Tongue (tissue), 3 donors: ENCODE measurements at places on chromosomes 6 and 20.
A peak's percentile ranks its signal among the peaks of the same experiment; 100 is the strongest.

GRCh38 chr20:34112600-34113101, 608 bp upstream of the EIF2S2 start:
- DNase-seq: peak; percentile 55

- no peak for DNase-seq
Measured at GRCh38 chr6:24752917-24753492, 21.7 kb upstream of the GMNN start.

DNA sequence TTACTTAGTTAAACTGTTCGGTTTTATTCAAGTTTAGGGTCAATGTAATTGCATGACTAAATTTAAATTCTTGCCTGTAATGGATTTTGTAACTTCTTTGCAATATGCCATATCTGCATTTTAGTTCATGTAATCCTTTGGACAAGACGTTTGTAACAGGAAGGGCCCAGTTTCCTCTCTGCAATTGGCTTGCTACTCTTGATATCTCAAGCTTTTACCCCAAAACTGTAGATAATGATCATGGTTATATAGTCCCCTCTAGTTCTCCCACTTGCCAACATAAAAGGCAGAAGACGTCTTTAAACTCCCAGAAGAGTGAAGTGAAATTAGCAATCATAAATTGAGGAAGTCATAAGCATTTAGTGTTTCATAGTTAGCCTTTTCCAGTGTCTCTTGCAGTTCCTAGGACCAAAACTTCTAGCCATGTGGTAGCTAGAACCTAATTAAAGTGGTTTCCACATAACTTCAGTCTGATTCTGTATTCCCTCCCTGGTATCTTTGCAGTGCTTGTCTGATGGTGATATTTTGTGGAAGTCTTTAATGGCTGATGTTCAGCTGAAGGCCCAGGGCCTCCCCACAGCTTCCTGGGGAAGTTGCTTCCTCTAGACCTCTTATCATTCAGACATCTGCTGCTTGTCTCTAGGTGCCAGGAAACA, 117.8 kb upstream of the SUPT3H start:
- no peak for DNase-seq

DNA sequence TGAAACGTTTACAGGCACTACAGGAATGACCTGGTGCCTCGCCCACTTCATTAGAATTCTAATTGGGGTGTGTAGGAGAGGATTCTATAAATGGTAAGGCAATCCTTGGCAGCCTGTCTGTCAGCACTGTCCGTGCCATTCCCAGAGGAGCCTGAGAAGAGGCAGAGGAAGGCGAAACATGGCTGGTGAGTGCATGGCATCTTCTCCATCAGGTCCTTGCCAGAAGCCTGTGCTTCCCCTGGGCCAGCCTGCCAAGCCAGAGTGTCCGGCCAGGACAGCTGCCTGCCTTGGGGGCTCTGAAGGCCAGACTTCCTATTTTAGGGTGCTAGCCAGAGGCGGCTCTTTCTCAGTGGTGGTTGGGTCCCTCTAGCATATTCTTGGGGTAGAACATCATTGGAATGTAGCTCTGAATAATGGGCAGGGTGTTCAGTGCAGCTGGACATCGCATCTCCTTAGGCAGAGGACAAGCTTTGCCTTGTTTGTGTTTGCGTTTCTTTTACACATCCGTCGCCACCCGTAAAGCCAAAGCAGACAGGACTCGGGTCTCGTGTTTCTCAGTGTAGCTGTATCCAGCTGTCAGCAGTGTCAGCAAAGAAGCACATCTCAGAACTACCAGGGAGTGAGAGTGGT, at the start of gene TGM3:
Gene TGM3 (plus strand): TSS at position 116 of the 630 bp plus-strand sequence. CDS start 63 bp downstream, at position 179.
- DNase-seq: peak; percentile 40

- no peak for DNase-seq
Measured at GRCh38 chr6:7152462-7152861, 44.7 kb downstream of the RREB1 start.

DNA sequence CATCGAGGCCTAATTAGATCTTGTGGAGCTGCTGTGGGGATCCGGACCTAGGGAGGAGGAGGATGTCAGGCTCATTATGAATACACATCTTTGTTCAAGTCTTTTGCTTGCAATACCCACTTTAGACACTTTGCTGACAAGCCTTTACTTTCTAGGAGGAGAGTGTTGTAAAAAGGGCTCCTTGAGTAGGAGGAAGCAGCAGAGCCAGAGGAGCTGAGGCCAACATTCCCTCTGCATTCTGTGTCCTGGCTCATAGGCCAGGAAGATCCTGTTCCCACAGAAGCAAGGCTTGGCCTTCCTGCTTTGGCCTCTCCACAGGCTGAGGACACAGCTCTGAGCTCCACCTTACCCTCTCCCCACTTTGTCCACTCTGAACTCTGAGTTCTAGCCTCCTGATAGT, 67.1 kb downstream of the TPD52L1 start:
- peak; percentile 11 for DNase-seq
